ENCODE measurements at places on chromosomes 3 and 15.

GRCh38 chr3:125033135-125033534 lies 22.7 kb downstream of the HEG1 start:
- DNase-seq: no peak

DNA sequence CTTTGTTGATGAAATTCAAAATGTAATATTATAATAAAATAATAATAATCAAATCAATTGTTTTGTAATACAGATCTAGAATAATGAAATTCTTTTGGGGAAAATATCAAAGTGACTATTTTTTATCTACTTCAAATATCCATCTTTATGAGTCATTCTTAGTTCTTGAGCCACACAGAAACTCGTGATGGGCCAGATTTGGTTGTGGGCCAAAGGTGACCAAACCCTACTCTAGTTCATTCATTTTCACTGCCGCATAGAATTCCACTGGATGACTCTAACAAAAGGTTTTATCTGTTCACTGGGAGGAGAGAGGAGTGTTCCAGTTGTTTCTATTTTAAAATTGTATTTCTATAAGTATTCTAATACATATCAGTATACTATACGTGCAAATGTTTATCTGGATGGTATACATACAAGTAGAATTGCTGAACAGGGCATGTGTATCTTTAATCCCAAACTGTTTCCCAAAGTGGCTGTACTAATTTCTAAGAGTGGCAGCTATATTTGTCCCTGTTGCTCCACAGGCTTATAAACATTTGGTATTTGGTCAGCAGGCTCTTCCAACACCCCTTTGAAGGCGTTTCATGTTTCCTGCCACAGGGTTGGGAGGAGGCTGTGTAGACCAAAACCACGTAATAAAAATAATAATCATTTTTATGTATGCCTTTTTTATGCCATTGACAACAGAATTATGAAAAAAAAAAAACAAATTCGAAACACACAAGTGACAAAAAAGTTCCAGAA lies 7.3 kb upstream of the RTP3 start:
- DNase-seq: no peak

- DNase-seq: no peak
Observed at GRCh38 chr15:89026167-89026566, 62.1 kb upstream of the ABHD2 start.

DNA sequence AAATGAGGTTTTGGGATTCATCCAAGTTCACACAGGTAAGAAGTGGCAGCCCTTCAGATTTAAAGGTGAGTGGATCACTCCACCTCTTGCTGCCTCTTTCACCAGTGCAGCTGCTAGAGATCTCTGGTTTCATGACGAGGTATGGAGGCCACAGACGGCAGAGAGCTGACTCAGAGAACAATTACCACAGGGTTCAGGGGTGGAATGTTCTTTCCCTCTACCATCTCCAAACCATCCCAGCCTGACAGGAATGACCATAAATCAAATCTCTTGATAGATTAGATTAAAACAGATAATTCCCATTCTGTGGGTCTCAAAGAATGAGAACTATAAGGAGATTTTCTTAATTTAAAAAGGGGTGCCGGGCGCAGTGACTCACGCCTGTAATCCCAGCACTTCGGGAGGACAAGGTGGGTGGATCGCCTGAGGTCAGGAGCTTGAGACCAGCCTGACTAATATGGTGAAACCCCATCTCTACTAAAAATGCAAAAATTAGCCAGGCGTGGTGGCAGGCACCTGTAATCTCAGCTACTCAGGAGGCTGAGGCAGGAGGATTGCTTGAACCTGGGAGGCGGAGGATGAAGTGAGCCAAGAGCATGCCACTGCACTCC lies 174.2 kb upstream of the ATP11B start:
- no peak for DNase-seq

GRCh38 chr15:82999426-82999825 lies 12.0 kb downstream of the C15orf40 start:
- DNase-seq: no peak

DNA sequence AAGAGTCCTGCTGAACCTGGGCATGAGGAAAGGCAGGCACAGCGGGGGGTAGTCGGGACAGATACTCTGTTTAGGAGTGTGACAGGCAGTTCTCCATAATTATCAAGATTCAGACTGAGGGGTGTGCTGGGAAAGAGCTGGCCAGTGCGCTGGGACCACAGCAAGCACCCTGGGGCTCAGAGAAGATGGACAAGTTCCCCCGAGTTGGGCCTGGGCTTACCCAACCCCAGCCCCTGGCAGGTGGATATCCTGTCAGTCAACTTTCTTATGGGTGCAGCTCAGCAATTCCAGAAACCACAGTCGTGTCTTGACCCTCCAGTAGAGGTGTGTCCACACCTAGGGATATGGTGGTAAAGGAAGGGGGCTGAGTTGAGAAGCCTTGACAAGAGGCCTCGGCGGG lies 49.2 kb upstream of the PRR20G start:
- DNase-seq: no peak

GRCh38 chr3:178586076-178586475 lies 49.8 kb downstream of the KCNMB2 start:
- no peak for DNase-seq

DNA sequence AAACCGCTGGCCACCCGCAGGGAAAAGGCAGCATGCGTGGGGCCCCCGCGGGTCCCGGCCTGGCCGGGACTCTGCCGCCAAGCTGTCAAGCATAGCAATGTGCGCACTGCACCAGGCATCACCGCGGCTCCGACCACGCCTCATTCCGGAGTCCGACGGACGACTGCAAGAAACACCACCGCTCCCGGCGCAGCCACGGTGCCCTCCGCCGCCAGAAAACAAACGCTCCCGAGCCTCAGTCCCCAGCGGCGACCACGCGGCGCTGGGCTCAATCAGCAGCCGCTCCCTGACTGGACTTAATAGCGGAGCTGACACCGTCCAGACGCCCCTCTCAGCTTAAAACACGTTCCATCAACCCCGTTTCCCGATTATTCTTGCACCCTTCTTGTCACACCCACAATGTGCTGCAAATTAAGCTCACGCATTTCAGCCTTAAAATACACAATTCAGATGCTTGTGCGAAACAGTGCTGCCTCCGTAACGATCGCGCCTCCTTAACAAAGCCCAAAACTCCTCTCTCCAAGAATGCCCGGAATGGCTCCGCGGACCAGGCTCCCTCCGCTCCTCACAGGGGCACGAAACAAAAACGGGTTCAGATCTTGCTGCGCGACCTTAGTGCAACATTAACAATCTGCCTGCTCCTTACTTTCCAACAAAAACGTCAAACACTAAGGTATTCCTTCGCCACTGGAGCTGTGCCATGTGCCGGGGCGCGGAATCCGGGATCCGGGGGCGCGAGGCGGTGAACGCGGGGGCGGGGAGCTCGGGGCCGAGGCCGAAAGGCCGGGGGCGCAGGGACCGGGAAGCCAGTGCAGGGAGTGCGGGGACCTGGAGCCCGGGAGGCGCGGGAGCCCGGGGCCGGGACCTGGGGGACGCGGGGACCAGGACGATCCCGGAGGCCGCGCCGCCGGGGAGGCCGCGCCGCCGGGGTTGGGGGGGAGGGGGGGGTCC lies 655 bp downstream of the CYFIP1 start:
- no peak for DNase-seq

DNA sequence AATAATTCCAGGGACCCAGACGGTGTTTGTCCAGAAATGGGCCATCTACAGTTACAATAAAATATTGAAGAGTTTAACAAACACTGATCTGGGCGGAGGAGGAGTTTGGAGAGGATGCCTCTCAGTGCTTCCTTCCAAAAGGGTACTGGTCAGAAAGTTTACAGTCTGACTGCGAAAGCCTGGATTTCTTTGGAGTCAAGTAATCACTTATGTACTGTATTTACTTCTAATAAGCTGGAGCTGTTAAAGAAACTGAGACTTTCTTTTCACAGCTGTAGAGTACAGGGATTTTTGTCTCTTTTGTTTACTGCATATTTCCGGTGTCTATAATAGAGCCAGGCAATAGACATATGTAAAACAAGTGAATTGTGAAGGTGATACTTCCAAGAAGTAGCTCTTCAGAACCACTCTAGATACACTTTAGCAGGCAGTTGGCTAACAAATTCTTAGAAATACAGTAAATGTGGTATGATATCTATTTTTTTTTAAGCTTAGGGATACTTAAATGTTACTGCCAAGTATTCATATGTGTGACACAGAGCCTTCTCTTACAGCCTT lies 22.1 kb upstream of the NEO1 start:
- DNase-seq: no peak
